Stimulated activated CD8-positive, alpha-beta memory T cell treated with anti-CD3 and anti-CD28 coated beads, Interleukin-12 subunit alpha, Interleukin-12 subunit beta, amount 100 ng/mL, for 4 hours (primary cell): ENCODE measurements at places on chromosomes 5 and 9.

DNA sequence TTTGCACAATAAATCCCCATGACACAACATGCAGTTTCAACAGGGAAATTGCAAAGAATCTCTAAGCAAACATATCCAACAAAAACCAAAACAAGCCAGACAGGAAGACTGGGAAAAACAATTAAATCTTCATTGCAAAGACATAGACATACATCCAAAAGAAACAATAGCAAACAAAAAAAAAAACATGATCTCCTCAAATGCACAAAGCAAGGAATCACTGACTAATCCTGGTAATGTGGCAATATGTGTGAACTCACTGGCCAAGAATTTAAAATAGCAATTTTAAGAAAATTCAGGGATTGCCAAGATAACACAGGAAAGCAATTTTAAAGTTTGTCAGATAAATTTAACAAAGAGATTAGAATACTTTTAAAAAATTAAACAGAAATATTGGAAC is 520.1 kb upstream of the SMC2 start:
- no peak for DNase-seq

- DNase-seq: no peak
Observed at GRCh38 chr5:141223112-141223783, at the start of gene PCDHB14. Gene PCDHB14 (plus strand): TSS chr5:141223343. CDS start chr5:141223506, 163 bp downstream.

DNA sequence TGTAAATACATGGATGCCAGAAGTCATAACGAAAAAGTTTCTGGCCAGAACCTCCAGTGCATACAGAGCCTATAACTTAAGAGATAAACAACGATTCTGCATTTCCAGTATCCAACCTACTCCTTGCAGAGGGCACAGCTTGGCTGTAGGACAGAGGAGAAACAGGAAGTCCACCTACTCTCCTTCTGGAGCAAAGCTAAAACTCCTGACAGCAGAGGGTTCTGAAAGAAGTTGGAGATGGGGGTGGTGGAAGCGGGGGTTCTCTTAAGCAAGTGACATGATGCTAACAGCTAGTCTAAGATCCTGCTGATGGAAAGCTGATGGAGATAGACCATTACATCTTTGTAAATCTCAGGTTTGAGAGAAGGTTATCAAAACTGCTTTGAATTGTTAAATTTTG is 35.5 kb upstream of the CTNNAL1 start:
- DNase-seq: no peak

DNA sequence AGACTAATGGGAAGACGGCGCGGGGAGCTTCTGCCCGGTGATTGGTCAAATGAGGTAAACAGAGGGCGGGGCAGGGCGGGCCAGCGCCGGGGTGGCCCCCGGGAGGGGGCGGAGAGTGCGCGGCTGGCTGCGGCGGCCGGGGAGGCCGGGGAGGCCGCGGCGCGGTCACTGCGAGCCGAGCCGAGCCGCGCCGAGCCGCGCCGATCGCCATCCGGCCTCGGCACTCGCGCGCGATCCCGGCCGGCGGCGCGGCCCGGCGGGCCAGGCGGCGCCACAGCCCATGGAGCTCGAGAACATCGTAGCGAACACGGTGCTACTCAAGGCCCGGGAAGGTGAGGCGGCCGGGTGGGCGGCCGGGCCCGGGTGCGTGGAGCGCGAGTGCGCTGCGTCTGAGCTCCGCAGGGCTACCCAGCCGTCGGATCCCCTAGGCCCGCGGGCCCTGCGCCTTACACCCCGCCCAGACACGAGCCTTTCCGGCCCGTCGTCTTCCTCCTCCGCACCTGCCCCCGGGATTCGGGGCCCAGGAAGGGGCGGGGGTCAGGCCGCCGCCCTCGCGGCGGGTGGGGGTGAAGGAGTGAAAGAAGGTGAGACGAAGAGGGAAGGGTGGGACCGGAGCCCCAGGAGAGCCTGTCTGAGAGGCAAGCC is at the start of gene GRK6:
TSS of gene GRK6 (plus strand) at position 111 of the 645 bp plus-strand sequence. CDS start at position 281, 170 bp downstream.
- peak; percentile 56 for DNase-seq

DNA sequence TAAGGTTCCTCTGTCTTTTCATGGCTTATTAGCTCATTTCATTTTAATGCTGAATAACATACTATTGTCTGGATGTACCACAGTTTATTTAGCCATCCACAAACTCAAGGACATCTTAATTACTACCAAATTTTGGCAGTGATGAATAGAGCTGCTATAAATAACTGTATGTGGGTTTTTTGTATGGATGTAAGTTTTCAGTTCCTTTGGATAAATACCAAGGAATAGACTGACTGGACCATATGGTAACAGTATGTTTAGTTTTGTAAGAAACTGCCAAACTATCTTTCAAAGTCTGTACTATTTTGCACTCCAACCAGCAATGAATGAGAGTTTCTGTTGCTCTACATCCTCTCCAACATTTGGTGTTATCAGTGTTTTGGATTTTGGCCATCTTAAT is 38.7 kb downstream of the SCAMP1 start:
- DNase-seq: no peak

DNA sequence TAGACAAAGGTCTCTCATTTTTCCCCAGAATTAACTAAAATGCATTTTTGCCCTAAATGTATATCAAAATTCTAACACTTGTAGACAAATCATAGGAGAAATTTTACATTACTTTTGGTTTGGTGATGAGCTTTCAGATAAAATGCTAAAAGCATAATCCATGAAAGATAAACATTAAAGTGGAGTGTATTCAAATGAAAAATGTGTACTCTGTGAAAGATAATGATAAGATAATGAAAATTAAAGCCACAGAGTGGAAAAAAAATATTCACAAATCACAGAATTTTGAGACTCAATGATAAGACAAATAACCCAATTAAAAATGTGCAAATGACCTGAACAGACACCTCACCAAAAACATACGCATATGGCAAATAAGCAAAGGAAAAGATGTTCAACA is 176.9 kb upstream of the ADAMTS16 start:
- no peak for DNase-seq

DNA sequence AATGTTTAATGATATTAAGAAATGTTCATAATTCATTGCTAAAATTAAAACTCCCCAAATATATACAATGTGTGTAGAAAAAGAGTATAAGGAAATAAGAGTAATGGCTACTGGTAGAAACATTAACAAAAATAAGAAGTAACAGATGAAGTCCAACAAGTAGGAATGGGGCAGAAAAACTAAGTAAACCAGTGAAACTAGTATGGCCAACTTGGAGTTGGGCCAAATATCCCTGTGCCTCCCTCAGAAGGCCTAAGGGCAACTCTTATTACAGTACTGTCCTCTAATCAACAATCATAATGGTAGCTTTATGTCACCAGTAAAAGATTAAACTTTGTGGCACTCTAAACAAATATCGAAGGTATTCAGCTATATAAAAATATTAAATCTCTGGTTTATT is 93.5 kb downstream of the SSBP2 start:
- DNase-seq: no peak

GRCh38 chr5:75588666-75589065 is 22.6 kb upstream of the ANKDD1B start:
- no peak for DNase-seq

GRCh38 chr5:10505517-10506095 is 58.3 kb upstream of the ANKRD33B start:
- no peak for DNase-seq

- DNase-seq: no peak
Observed at GRCh38 chr5:81314581-81314980, 13.2 kb downstream of the ZCCHC9 start.

DNA sequence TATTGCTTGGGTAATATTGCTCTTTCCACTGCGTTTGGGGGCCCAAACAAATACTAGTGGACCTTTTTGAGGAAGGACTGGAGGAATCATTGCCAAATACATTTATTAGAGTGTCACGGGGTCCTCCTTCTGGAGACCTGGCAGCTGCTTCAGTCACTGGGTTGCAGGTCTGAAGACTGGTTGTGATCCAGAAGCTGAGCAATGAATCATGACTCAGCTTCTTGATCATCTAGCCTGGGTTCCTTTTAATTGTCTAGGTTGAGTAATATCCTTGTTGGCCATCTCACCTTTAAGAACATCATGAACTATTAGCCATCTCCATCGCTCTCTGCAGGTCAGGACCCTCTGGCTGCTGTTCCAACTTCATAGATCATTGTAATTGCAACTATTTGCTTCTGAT is 15.4 kb upstream of the UBAP1 start:
- DNase-seq: no peak

DNA sequence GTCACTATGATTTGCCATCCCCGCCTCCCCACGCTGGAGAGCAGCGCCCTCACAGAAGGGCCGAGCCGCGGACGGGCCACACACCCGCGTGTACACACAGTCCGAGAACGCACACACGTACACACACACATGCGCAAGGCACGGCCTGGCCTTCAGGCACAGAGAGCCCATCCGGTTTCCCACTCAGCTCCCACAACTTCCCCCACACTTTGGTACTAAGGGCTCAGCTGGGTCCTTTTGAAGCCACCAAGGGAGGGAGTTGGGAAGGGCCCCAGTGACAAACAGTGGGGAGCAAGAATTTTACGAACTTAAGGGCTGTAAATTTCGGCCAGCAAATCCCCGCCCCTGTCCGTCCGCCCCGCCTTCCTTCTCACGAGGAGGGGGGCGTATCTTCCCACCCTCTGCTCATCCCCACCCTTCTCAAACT is 133.3 kb upstream of the HAND1 start:
- no peak for DNase-seq

GRCh38 chr5:142674531-142675469 is 11.1 kb downstream of the FGF1 start:
- no peak for DNase-seq

DNA sequence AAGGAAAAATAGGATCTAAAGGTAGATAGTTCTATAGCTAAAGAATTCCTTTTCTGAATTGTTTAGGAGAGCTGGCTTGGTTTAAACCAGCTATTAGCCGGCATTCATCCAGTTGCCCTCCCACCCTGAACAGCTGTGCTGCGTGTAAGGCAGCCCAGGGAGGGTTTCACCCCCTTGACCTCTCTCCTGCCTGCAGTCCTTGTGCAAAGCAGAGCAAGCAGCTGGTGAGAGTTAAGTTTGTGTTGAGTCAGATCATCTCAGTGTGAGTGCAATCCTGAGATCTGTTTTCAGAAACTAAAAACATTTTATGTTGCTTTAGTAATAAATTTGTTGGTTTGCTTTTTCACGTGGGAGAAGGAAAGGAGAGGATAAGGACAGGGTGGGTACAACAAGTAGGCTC is 13.0 kb downstream of the SLC25A25 start:
- no peak for DNase-seq
